ENCODE measurements at places on chromosomes 13 and 19.

DNA sequence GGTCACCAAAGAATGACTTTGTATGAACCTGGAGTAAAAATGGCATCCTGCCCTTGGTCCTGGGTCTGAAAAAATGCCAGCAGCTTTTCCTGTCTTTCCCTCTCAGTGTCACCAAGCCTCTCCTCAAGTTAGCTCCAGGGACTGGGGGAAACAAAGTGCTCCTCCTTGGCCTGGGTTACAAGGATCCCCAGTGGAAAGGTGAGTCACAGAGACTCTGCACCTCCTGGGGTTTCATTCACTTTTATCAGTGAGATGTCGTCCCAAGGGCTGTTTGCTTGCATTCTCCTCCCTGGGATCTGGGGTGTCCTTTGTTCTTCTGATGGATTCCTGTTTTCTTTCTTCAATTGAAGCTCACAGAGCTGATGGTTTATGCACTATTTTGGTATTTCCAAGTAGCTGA lies 93.2 kb upstream of the CSNK1A1L start:
- DNase-seq, result no peak

- DNase-seq, result no peak
Measured at GRCh38 chr19:4444765-4445741, 12.5 kb downstream of the UBXN6 start.

DNA sequence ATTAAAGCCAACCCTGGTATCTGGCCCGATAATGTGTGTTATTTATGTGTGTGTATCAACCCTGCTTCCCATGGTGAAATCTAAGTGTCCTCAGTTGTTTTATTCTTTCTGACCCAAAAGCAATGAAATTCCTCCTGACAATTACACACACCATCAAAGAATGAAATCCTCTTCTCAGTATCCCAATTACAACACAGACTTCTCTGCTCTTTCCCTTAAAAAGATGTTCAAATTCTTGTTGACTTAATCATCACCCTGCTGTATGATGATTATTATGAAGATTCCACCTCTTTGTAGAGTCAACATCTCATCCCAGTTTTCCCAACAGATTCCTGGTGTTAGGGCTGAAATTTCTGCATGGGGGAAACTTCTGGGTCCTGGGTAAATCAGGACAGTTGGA lies 8.9 kb upstream of the TRPC4 start:
- DNase-seq, result no peak

DNA sequence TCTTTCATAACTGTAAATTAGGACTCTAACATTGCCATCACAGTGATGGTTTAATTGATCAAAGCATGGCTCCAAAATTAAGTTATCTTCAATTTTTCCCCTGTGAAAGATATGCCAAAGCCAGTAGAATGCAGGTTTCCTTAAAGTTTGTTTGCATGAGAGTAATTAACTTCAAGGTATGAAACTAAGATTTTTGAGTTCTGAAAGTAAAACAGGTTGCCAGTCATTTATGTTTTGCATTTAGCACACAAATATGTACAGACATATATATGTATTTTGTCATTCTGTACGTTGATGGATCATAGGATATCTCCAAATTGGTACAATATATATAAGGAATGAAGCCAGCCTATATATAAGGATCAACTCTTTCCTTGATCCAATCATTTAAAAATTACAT lies 23.6 kb upstream of the NDFIP2 start:
- DNase-seq, result no peak

DNA sequence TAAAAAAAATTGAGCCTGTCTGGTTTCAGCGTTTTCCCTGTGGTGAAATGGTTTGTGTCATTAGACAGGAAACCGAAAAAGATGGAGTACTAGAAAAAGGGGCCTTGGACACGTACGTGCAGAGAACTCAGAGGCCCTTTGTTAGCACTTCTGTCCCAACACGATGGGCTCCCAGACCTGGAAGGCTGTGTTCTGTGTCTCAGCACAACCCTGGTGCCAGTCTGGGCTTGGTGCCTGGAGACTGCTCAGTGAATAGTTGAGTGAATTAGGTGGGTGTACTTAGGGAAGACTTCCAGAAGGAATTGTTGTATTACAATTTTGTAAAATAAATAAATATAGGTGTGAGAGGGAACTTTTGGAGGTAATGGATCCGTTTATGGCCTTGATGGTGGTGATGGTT lies 8.7 kb downstream of the ZNF71 start:
- DNase-seq, result no peak

- no peak for DNase-seq
Measured at GRCh38 chr19:8214802-8215201, 5.6 kb downstream of the CERS4 start.

DNA sequence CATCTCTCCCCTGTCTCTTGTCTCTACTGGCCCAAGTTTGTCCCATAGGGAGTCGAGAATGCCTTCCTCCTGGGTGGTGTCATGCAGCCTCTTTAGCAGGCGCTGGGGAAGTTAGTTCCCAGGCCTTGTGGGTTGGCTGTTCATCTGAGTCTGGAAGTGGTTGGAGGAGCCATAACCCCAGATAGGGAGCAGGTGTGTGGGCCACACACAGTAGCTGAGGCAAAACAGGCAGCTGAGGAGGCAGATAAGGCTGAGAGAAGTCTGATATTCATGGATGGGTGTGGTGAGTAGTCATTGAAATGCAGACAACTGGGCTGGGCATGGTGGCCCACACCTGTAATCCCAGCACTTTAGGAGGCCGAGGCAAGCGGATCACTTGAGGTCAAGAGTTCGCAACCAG lies 40.9 kb upstream of the KPNA3 start:
- DNase-seq, result no peak

DNA sequence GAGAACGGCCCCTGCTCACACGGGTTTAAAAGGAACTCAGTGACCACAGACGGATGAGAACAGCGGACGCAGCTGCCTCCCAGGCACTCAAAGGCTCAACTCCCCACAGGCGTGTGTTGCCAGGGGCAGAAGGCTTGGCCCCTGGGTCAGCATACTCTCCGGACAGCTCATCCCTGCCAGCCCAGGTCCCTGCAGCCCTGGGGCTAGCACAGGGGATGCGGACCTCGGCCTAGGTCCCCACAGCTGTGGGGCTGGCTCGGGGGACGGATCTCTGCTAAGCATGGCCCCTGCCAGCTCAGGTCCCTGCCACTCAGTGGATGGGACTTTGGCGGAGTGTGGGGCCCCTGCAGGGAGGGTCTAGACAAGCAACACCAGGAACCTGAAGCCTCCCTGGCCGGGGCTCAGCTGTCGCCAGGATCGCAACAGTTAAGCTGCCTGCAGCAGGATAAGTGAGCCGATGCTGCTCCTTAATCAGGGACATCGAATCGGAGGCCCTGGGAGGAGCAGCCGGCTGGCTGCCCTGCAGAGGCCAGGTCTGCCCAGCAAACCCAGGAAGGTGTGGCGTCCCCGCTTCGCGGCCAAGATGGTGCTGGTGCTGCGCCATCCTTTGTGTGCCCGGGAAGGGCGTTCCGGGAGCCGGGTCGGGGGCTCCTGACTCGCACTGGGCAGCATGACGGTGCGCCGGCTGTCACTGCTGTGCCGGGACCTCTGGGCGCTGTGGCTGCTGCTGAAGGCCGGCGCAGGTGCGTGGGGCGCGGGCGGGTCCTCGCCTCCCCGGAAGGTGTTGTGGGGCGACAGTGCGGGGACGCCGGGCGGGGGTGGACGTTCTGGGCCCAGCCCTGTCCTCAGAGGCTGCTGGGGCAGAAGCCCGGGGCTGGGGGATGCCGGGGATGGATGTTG lies 32.5 kb downstream of the MCF2L start:
- no peak for DNase-seq

DNA sequence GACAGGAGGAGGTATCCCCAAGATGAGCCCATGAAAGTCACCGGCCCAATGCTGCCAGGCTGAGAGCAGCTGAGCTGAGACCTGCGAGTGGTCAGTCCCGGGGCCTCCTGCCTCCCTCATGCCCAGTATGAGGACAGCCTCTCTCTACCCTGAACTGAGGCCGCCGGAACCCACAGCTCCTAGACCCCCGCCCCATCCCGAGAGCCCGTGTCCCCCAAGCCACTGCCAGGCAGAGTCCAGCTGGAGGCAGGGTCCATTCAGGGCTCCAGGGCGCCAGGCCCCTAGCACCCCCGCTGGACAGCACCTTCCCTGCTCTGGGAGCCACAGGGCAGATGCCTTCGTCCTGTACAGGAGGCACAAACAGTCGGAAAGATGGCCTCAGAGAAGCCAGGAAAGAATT lies 38.7 kb downstream of the MLLT1 start:
- no peak for DNase-seq

- peak; percentile 42 for DNase-seq
Measured at GRCh38 chr19:1856698-1857603, 6.4 kb downstream of the KLF16 start.

GRCh38 chr13:99626461-99627082 lies 125.3 kb downstream of the TM9SF2 start:
- no peak for DNase-seq

GRCh38 chr13:31105856-31106255 lies 55.8 kb downstream of the HSPH1 start:
- DNase-seq, result no peak

DNA sequence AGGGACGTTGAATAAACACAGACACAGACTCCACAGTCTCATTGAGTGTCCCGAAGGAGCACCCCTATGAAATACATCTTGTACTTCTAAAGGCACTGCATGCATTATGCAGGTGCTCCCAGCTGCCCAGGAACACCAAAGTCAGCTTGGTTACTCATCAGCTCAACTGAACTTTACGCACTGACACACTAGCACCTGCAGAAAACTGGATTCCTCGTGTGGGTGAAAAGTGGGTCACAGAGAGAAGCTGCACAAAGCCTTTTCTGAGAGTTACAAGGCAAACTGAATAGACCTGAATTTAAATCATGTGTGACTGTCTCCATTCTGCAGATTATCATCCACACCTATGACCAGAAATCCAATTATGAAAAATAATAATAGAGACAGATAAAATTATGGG lies 527.5 kb upstream of the NBEA start:
- no peak for DNase-seq

DNA sequence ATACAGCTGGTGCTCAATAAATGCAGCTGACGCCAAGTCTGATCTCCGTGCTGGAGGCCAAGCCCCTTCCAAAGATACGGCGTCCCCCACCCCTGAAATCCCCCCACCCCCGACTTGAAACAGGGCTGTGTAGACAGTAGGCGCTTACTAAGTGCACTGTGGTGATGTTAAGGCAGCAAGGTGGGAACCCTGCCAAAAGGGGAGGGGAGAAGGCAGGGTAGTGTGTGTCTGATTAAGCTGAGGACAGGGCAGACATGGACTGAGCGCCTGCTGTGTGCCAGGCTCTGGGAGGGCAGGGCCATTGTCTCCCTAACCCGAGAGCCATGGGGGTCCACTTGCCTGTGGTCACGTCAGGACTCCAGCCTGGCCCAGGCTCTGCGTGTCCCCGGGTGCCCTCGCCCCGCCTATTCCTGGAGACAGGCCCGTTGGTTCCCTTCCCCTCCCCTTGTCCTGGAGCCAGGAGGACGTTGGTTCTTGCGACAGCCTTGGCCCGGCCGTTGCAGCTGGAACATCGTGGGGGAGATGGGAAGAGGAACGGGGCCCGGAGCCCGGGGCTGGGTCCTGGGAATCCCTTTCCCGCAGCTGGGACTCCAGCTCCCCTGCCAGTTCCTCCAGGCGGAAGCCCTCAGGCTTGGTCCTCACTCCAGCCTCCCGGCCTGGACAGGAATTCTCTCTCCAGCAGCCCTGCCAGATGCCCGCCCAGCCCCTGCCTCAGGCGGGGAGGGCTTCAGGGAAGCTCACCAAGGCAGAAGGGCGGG lies 1.7 kb upstream of the ELANE start:
- no peak for DNase-seq

DNA sequence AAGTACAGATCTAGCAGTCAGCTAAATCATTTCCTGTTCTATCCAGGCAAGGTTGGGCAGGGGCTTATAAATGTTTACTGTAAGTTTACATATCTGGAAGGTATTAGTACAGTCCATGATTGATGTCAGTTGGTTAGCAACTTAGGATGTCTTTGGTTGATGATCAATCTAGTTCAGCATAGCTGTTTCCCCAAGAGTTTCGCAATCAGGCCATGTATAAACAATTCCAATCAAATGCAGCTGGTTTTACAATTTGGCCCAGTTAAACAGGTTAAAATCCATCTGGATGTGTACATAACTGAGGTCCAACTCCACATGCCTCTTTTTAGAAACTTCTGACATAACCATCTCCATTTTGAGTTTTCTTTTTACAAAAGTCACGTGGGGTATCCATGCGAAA lies 6.9 kb downstream of the ZNF221 start:
- no peak for DNase-seq

GRCh38 chr19:47157431-47158321 lies 27.0 kb downstream of the SAE1 start:
- DNase-seq, result no peak

Data from naive thymus-derived CD8-positive, alpha-beta T cell (primary cell).